ENCODE measurements at places on chromosomes 7 and 10.

DNA sequence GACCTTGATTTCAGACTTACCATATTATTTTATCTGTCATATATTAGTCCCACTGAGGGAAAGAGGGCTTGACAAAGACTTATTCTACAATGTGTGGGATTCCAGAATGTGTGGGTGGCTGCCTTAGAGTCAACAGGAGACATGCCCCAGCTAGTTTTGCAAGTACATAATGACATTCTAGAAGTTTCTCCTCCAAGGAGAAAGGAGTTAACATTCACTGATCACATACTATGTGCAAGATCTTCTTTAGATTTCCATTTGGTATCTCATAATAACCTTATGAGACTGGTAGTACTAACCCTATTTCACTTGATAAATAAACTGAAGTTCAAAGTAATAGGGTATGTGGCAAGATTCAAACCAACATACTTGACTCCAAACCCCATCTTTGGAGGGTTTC lies 25.2 kb downstream of the IRF5 start:
- DNase-seq, result no peak

GRCh38 chr10:125868372-125868975 lies 12.6 kb downstream of the DHX32 start:
- no peak for DNase-seq

DNA sequence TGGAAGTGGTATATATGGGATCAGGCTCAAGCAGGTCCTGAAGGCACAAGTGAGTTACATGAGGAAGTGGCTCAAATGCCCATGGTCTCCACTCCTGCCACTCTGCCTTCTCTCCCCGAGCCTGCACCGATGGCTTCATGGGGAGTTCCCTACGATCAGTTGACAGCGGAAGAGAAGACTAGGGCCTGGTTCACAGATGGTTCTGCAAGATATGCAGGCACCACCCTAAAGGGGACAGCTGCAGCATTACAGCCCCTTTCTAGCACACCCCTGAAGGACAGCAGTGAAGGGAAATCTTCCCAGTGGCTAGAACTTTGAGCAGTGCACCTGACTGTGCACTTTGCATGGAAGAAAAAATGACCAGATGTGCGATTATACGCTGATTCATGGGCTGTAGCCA lies 95.3 kb downstream of the HOXA1 start:
- no peak for DNase-seq

DNA sequence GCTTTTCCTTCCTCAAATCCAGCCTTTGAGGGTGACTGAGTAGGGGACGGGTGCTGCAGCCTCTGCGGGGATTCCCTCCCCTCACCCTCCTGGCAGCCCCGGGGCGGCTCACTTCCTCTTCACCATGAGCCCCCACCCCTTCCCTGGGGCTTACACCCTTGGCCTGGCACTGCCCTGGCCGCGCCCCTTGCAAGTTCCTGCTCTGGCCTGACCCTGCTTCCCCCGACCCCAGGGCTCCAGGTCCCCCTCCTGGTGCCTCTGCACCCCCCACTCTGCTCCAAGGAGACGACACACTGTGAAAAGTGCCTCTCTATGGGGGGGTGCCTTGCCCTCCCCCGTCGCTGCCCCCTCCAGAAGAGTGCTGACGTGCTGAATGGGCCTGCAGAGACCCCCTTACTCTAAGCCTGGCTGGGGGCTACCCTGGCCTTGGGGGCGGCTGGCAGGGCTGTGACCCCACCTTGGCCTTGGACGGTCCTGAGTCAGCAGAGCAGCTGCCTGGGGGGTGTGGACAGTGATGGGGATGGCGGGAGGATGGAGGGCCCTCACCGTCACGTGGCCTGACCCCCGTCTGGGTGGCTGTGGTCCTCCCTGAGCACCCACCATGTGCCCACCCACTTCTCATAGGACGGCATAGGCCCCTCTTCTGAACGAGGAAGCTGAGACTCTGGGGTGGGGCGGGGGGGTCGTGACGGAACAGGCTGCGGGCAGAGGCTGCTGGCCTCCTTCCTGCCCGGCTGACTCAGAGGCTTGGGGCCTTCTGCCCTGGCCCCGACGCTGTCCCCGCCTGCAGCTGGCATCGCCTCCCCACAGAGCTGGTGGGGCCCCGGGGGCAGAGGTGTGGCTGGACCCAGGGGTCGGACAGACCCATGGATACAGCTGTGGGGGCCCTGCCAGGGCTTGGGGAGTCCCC lies 9.8 kb downstream of the LFNG start:
- DNase-seq, result peak; percentile 99

DNA sequence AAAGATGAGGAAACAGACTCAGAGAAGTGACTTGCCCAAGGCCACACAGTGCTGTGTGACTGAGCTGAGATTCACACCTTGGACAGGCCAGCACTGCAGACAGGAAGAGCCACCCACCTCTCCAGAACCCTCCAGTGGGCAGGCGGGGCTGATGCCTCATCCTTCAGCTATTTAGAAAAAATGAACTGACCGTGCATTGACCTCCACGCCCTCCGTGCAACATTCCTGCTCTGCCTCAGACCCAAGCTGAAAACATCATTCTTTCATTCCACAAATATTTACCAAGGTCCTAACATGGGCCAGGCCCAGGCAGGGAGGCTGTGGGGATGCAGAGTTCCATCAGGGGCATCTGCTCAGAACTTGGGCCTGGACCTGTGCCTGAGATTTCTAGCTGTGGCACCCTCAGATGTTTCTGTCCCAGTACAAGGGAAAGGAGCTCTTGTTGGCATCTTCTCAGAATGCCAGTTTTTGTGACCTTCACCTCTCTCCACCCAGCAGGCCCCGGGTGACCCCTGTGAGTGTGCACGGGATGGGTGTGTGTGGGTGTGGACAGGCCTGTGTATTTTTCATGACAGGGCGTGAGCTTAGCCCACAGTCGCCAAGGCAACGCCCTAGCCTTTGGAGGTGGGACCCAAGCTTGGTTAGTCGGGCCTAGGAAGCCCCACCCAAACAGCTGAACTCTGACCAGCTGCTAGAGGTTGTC lies 6.5 kb downstream of the VSIR start:
- DNase-seq, result peak; percentile 97

GRCh38 chr10:19819419-19820033 lies 3.3 kb downstream of the PLXDC2 start:
- no peak for DNase-seq

DNA sequence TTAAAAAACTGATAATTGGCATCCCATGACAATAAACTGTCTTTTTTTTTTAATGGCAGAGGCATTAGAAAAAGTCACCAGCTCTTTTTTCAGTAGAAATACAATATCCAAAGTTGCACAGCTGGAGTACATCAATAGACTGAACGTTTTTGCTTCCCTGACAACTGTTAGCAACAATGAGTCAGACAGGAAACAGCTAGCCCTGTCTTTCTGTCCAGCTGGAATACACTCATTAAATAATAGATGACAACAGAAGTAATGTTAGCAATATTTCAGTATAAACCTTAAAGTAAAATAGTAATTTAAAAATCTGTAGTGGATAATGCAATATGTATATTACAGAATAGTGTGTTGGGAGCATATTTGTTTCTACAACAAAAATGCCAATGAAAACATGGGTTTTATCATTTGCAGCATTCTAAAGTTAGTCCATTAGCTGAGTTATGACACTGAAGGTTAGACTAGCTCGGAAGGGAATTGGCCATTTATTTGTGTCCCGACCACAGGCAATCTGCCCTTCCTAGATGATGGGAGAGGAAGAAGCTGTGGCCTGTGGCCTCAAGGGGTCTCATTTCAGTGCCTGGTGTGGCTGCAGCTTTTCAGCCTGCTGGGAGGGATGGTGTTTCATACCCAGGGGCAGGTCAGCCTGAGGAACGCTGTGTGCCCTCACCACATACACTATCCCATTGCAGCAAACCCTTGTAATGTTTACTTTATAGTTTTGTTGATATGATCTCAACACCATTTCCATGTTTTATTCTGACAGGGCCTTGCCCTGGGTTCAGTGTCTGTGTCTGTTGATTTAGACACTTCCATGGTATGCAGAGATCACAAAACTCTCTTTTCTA lies 173.3 kb downstream of the SLC16A9 start:
- DNase-seq, result peak; percentile 29

DNA sequence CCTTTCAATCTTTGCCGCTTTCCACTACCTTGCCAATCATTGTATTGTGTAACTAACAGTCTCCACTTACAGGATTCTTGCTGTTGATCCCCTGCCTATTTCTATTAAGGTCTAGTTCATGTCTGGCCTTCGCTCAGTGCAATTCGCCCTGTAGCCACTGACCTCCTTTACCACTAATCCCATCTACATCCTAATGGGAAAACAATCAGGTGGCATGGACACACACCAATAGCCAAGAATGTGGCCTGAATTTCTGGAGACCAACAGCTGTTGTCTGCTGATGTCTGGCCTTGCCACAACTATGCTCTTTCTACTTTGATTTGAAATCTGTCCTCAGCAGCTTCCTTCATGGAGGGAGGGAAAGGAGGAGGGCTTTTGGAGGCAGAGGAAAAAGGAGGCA lies 546.2 kb downstream of the SORCS3 start:
- DNase-seq, result no peak

- no peak for DNase-seq
Measured at GRCh38 chr10:33666686-33667480, 332.4 kb upstream of the NRP1 start.

DNA sequence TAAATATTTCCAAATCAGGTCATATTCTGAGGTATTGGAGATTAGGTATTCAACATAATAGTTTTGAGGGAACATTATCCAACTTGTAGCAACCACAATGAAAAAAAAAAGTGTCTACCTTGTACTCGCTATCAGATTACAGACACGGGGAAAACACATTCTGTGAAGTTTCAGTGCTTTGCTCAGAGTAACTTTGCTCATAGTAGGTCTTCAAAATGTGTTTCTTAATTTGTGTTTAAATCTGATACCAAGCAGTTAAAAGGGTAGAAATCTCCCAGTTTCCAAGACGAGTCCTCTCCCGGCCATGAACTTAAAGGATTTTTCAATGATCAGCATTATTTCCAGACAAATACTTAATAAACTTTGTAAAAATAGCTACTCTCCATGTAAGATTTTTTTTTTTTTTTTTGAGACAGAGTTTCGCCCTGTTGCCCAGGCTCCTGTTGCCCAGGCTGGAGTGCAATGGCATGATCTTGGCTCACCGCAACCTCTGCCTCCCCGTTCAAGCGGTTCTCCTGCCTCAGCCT lies 39.2 kb downstream of the DDIT4 start:
- no peak for DNase-seq

GRCh38 chr7:85186083-85186520 lies 754 bp downstream of the SEMA3D start:
- DNase-seq, result peak; percentile 23

- no peak for DNase-seq
Measured at GRCh38 chr7:80147543-80148391, 13.1 kb downstream of the GNAI1 start.

DNA sequence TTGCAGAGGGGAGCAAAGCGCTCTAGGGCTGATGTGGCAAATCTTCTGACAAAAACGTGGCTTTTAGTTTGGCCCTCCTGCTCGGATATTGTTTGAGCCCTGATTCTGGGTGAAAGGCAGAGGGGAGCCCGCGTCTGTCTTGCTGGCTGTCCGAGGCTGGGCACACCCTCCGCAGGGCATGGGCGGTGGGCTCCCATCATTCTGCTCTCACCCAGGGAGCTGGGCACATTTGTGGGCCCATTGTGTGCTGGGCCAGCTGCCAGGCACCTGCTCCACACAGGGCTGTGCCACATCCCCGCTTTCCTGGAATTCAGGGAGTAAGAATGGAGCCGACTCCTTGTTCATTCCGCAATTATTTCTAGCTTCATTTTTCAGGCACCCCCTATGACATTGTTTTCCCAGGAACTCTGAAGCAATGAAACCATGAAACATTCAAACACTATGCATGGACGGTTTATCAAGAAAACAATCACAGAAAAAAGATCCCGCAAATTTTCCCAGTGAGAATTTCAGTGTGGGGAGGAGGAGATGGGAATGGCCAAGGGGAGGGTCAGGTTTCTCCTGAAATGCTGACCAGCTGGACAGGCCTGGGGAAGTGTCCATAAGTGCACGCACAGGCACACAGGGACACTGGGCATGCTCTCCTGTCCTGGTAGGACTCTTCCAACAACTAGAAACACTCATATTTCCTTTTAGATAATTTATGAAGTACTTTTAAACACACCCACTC lies 341.1 kb downstream of the CXCL12 start:
- DNase-seq, result no peak

DNA sequence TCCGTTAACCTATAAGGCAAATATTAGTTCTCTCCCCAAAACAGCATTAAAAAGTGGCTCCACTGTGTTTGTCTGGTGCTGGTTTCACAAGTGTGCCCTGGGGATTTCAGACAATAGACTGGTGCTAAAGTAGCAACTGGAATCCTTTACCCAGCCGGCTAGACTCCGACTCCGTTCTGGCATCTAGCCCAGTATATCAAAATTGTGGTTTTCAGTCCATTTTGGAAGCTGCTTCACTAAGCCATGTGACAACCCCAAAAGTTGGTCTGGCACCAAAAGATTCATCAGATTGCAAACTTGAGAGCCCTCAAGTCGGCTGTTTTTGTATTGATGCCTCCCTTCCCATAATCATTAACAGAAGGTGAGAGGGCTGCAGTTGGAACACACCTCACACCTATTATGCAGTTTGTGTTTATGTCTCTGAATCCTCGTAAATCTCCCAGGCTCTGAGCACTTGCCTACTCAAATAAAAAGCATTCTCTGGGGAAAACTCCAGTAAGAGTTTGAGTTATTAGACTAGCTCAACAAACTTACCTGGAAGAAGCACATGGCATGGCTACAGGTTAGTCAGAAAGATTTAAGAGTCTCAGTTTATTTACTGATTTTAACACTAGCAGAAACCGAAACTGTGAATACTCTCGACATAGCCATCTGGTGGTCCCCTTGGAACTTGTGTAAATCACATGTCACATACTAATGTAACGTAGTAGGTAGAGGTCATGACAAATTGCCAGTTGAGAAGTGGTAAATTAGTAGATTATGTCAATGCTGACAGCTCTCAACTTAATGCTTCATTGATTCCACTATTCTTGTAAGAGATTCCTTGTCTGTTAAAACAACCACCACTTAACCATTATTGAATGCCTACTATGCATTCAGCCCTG lies 14.8 kb upstream of the WNT16 start:
- DNase-seq, result no peak

DNA sequence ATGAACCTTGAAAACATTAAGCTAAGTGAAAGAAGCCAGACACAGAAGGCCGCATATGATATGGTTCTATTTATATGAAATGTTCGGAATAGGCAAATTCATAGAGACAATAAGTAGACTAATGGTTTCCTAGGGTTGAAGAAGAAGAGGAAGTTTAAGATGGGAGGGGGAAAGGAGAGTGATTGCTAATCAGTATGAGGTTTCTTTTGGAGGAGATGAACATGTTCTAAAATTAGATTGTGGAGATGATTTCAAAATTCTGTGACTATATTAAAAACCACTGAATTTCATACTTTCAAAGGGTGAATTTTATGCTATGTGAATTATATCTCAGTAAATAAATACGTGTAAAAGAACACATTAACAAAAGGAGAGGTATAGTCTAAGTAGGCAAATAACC lies 176.4 kb upstream of the HPS1 start:
- DNase-seq, result no peak

DNA sequence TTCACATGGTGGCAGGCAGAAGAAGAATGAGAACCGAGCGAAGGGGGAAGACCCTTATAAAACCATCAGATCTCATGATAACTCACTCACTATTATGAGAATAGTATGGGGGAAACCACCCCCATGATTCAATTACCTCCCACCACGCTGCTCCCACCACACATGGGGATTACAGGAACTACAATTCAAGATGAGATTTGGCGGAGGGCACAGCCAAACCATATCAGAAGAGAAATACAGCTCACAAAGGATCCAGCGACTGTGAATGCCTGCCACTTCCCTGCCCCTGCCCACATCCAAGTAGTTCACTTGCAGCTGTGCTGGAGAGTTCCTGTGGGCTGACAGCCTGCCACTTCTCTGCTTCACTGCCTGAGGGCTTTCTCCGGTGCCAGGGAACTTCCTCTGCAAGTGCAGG lies 148.7 kb downstream of the C7orf25 start:
- DNase-seq, result no peak
